BJ (cell line): ENCODE measurements at places on chromosomes 16 and 17.

- DNase-seq, result no peak
These were observed 16.0 kb upstream of the CCL18 start for GRCh38 chr17:36048066-36048465.

GRCh38 chr16:73546341-73546845, 498.5 kb upstream of the ZFHX3 start:
- DNase-seq, result no peak

GRCh38 chr16:85137323-85138072, 25.2 kb upstream of the CIBAR2 start:
- DNase-seq, result no peak

DNA sequence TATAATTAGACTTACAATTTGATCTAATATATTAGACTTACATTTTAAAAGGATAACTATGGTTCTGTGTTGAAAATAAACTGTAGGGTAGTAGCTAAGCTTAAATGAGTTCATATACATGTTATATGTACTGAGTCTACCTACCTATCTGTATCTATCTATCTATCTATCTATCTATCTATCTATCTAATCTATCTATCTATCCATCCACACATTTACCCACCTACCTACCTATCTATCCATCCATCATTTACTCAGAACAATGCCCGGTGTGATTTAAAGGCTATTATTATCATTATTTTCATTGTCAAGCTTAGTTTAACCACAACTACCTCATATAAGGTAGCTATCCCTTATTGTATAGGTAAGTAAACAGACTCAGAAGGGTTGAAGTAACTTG, 7.0 kb downstream of the KRT10 start:
- DNase-seq, result no peak

DNA sequence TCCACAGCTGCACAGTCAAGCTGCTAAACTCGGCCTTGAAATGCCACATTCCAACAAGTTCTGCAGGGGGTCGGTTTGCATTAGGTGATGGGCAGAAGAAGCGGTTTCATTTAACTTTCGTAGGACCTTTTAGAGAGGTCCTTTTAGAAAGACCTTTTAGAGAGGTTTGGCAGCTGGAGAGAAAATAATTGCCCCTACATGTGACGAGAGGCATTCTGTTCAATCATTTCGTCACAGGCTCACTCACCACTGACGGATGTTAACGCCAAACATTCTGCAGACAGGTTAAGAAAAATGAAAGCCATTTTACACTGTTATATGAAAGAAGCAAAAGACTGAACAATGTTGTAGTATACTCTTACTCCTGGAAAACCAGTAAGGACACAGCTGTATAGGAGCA, 76.5 kb upstream of the ZNF423 start:
- no peak for DNase-seq

- DNase-seq, result no peak
These were observed 1.0 kb upstream of the ABCC12 start for GRCh38 chr16:48156790-48157209.

GRCh38 chr17:611202-611601, 103.4 kb downstream of the VPS53 start:
- DNase-seq, result no peak

GRCh38 chr16:75043175-75043895, 44.5 kb downstream of the ZNRF1 start:
- DNase-seq, result no peak

DNA sequence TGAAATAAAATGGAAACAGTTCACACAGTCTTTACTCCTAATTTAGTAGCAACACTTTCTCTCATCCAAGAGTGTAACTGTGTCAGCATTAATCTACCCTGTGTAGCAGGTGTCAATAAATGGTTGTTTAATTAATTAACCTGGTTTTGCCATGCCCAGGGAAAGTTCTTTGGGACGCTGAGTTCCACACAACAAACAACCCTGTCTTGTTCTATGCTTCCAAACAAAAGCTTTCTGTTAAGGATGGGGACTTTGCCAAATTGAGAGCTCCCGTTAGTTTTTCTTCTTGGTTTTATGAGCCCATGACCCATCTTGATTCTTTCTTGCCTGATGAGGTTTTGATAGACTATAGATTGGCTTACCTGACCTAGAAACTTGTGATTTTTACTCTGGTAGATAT, 530.1 kb downstream of the KCNJ2 start:
- no peak for DNase-seq

GRCh38 chr16:31487071-31487719, 4.3 kb downstream of the SLC5A2 start:
- DNase-seq, result no peak

- DNase-seq, result no peak
These were observed 990 bp downstream of the DOK4 start for GRCh38 chr16:57485091-57485915.

GRCh38 chr16:79360267-79360666, 240.3 kb downstream of the MAF start:
- no peak for DNase-seq

GRCh38 chr16:21117567-21117966, 33.1 kb downstream of the DNAH3 start:
- no peak for DNase-seq

GRCh38 chr17:29973005-29973404, 31.6 kb downstream of the EFCAB5 start:
- no peak for DNase-seq

GRCh38 chr17:14693382-14693781, 392.5 kb downstream of the HS3ST3B1 start:
- DNase-seq, result no peak

DNA sequence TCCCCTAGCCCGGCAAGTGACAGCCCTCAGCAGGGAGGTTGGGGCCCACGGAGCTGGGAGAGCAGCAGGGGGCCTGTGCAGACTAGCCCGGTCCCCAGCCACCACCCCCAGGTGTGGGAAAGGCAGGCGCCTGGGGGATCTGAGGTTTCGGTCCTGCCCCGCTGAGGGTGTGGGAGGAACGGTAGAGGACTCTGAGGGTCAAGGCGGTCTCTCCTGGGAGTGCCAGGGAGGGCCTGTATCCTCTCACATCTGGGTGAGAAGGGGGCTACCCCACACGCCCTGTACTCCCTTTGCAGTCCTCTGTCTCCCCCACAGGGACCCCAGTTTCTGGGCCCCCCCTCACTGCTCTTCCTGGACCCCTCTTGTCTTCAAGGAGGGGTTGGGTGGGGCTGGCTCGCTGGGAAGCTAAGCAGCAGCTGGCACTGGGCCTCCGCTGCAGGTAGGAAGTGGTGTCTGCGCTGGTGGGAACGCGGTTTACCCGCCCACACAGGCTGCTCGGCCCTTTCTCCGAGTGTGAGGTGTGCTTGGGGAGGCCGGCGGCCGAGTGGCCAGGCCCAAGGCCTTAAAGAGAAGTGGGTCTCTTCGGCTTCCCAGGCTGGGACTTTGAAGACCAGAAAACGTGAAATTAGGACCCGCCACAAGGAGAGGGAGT, 15.4 kb downstream of the CD7 start:
- no peak for DNase-seq

DNA sequence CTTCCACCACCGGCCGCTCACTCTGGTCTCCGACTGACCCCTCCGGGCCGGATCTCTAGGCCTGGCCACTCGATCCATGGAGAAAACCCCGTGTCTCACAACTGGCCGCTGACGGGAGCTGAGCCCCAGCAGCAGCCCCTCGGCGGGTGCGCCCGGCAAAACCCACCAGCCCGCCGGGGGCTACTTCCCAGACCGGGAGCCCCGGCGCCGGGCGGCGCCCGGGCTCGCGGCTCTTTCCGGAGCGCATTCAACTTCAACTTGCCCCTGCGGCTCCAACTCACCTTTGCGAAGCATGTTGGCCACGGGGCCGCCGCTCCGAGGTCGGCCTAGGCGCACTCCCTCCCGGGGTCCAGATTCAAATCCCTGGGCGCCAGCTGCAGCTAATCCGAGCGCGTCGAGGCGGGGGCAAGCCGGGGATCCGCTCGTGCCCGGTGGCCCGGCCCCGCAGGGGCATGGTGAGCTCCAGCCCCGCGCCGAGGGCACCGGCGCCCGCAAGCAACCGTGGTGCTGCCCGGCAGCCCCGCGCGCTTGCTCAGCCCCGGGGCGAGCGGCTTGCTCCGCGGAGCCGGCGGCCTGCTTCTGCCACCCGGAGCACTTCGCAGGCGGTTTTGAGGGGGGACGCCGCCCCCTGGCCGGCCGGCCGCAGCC, 438 bp downstream of the RTN4RL1 start:
- DNase-seq, result no peak

DNA sequence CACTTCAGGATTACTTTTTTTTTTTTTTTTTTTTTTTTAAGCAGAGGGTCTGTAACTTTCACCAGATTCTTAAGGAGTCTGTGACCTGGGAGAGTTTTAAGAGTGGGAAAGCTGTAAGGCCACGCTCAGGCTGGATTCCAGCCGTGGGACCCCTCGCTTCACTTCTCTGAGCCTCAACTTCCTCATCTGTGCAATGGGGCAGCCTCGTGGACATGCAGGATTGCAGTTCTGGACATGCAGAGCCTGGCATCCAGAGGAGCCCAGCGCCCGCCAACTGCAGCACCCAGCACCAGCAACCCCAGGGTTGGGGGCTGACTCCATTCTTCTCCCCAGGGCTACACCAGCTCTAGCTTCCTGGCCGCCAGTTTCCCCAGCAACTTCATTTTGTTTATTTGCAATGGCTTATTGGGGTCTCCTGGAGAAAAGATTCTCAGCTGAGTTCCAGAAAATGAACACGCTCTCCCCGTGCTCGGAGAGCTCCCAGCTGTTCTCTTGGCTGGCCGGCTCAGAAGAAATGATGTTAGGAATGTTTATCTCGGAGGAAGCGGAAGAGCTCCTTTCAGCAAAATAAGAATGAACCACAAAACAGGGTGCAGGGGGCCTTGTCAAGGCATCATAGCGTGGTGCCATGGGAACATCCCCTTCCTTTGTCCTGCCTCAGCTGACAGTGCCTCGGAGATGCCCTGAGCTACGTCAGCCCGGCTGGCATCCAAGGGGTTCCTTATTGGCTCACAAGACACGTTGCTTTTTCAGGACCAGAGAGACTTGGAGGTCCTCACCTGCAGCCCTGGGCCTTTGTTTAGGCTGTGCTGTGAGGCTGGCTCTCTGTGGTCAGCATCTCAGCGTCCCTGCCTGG, 22.9 kb upstream of the ZCCHC14 start:
- no peak for DNase-seq

DNA sequence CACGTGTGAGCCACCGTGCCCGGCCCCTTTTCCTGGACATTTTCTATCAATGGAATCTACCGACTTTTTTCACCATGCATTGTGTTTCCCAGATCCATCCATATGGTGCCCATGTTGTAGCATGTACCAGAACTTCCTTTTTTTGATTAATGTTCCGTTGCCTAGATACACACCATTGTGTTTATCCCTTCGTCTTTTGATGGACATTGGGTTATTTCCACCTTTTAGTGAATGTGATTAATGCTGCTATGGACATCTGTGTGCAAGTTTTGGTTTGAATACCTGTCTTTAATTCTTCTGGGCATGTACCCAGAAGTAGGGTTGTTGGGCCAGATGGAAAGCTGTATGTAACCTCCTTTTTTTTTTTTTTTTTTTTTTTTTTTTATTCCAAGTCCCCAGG, 79.8 kb downstream of the NT5M start:
- DNase-seq, result no peak

- DNase-seq, result no peak
These were observed 60.5 kb downstream of the NF1 start for GRCh38 chr17:31155208-31155810.

DNA sequence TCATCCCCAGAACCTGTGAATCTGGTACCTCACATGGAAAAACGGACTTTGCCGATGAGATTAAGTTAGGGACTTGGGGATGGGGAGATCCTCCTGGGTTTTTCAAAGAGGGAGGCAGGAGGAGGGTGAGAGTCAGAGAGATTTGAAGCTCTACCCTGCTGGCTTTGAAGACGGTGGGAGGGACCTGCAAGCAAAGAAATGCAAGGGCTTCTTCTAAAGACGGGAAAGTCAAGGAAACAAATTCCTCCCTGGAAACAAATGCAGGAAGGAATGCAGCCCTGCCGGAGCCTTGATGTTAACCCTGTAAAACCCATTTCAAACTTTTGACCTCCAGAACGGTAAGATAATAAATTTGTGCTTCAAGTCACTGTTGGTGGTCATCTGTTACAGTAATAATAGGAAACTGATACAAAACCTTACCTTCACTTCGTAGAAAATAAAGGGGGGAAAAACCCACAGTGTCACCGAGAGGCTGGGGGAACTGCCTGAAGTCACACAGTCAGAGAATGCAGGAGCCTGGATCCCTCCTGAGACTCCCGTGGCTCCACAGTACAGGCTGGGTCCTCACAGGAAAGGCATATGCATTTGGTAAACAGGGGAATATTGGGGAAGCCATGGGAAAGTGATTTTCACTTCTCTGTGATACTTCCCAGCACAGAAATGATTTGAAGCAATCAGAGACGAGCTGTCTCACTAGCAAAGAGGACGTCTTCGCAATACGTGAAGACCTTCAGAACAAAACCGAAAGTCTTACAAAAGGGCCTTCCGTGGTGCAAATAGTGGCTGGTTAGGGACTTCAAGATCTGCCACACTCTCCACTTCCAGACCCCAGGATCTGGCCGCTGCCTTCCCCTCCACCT, 58.9 kb upstream of the CLEC3A start:
- DNase-seq, result no peak

- DNase-seq, result no peak
These were observed 59.3 kb upstream of the CORO6 start for GRCh38 chr17:29682054-29682453.

- no peak for DNase-seq
These were observed 42.0 kb downstream of the ABCA9 start for GRCh38 chr17:69018687-69019086.

DNA sequence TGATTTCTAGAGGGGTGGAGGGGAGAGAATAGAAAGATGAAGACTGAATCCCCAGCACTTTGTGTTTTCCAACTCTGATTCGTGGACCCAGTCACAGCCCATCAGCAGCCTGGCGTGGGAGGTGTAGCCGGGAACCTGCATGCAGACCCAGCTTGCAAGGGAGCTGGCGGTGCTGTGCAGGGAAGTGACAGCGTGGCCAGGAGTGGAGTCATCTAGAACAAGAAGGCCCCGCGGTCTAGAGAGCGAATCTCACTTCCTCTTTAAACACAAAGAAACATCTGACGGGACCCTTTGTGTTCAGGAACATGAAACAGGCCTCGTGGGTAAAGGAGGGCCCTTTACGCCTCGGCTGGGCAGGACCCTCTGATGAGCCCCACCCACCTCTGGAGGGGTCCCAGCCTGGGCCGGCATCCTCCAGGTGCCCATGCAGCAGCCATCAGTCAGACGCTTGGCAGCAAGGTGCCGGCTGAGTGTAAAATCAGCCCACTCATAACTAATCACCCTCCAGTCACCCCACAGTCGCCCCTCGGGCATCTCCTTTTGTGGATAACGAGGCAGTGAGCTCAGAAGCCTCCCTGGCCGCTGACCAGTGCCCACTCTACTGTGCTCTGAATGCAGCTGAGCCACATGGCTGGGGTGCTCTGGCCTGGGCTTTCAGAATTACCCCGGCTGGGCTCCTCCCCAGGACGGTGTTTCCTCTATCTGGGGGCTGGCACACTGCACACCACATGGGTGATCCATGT, 4.4 kb downstream of the SNAI3 start:
- no peak for DNase-seq

GRCh38 chr16:17232487-17232886, 238.3 kb downstream of the XYLT1 start:
- no peak for DNase-seq

DNA sequence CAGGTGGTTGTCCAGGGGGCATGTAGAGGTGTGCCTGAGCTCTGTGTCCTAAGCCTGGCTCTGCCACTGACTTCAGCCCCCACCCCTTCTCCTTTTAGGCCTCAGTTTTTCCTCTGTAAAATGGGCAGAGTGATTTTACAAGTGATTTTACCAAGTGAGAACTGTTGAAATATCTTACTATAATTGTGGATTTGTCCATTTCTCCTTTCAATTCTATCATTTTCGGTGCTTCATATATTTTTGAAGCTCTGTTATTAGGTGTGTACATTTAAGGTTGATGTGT, 21.7 kb upstream of the HOXB9 start:
- no peak for DNase-seq
